SK-N-MC (cell line): ENCODE measurements at places on chromosomes 2 and 18.
A peak's percentile ranks its signal among the peaks of the same experiment; 100 is the strongest.

GRCh38 chr2:20040489-20041172, 10.8 kb downstream of the LAPTM4A start:
- no peak for DNase-seq

DNA sequence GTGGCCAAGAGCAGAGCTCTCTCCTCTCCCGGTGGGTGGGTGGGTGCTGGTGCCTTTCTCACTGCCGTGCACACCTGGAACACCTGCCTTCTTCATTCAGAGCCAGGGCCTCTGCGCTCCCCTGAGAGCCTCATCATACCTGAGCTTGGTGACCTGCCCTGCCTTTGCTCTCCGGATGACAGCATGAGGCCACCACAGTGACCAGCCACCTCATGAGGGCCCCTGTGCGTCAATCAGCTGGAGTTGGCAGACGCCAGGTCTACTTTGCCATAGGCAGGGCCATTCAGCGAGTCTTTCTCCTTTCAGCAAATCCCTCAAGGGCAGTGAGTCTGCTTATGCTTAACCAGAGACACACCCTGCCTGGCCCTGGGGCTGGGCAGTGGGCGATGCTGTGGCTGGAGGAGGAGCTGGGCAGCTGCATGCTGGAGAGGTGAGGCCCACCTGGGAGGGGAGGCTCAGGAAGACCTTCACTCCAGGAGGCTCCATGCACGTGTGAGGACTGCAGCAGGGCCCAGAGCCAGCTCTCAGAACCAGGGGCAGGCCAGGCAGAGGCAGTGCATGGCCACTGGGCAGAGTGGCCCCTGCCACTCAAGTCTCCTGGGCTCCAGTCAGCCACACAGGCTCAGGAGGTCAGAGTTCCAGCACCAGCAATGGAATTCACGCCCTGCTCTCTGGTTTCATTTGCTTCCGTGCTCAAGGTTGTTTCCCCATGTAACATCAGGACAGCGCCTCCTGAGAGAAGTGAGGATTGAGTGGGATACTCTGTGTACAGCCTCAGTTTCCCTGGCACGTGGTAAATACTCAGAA, 417.5 kb upstream of the MYT1L start:
- DNase-seq: no peak

GRCh38 chr18:5537860-5538259, 5.9 kb downstream of the EPB41L3 start:
- DNase-seq: no peak

DNA sequence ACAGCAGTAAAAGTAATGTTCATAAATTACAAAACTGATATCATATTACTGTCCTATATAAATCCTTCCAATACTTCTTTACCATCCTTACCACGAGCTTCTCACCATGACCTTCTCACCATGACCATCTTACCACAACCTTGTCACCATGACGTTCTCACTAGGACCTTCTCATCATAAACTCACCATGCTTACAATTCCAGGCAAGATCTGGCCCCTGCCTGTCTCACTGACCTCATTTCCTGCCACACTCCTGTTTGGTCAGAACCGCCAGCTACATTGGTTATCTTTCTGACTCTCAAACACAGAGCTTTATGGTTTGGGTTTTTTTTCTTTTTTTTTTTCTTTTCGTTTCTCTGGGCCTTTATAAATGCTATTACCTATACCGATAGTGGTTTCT, 827.6 kb downstream of the RNF144A start:
- no peak for DNase-seq

DNA sequence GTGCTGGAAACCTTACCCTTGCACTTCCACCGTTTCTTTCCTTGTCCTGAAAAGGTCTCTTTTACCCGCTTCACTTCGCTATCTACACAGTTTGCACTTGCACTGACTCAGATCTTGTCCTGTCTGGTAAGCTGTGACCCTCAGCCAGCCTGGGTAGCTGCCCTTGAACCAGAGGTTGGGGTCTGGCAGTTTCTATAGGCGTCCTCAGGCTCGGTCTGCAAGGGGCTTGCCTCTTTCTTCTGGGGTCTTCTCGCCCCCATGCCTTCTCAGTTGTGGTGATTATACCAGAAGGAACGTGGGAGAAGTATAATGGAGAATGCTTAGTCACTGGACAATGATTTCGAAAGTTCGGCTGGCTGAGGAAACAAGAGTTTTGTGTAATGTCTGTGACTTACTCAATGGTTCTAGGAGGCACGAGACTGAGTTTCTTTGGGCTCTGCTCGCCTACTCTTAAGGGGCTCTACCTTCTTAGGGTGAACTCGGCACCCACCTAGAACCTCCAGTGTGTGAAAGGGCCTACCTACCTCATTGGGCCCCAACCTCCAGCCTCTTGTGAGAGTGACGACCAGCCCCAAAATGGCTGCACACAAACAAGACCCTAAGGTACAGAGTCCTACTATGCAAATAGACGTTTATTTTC, 6.9 kb upstream of the STAT1 start:
- DNase-seq: no peak

DNA sequence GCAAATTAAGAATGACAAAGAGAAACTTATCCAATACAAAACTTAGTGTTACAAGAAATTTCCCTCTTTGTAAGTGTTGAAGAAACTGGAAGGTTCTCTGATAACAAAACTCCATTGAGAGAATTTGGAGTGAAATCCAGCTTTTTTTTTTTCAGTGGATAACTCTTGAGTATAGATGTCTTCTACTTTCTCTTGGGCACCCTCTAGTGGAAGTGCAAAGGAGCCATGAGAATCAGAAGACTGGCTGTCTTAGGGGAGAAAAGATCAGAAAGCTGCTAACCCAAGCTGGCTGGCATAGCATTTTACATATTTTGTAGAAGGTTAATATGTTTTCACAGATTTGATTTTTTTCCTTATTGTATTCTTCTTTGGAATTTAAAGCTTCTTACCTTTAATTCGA, 138.8 kb upstream of the SATB2 start:
- no peak for DNase-seq

DNA sequence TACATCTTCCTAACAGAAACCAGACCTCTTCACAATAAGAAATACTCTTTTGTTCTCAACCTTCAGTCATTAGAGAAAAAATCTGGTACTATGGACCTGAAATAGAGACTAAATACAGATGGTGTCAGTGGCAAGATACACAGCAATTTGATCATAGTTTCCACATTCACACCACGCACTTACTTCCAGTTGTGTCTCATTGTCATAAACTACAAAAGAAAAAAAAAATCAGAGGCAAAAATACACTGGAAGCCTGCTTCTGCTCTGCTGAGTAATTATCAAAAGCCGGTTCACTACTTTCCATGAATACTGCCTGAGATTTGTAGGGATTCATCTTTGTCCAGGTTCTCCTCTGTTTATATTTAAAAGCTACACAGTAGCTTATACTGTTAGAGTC, 182.6 kb downstream of the PID1 start:
- DNase-seq: no peak

- no peak for DNase-seq
These were observed 107.3 kb downstream of the MTCL1 start for GRCh38 chr18:8812631-8813030.

DNA sequence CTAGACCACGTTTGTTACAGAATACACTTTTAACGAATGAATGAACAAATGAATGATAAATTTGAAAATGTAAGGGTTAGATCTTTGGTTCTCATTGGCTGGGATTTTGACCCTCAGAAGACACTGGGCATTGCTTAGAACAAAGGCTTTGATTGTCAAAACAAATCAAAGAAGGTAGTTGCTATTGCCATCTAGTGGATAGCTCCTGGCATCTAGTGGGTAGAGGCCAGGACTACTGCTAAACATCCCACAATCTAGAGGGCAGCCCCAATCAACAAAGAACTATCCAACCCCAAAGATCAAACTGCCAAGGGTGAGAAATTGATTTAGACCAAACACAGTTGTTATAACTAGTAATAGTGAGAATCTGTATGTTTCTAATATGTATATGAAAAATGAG, 552.3 kb downstream of the KCNJ3 start:
- DNase-seq: peak; percentile 8

- no peak for DNase-seq
These were observed 24.9 kb downstream of the CAPN14 start for GRCh38 chr2:31192396-31192795.

DNA sequence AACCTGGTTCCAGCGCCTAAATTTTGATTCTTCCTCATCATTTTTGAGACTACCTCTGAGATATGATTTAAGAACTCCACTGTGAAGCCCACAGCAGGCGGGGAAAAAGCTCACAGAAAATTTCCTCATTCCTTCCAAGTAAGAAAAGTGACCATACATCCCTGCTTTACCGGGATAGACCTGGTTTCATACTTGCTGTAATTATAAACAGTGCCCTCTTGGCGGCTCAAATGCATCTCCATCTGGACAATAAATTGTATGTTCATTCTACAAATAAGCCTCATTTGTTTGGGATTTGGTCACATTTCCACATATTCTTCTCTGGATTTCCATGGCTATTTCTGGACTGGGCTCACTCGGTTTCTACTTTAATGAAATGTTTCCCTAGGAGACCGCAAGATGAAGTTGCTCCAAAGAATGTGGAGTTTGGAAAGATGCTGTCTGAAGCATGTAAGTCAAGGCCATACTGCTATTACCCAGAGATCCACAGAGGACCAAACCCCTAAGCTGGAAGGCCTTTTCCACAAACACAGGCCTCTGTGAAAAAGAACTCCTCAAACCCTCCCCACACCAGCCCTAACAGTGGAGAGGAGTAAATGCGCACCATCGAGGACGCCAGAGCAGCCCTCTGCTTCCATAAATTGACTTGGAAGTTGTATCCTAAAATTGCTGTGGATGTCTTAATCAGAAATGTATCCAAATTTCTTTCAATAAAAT, 13.9 kb downstream of the STAT1 start:
- DNase-seq: no peak

DNA sequence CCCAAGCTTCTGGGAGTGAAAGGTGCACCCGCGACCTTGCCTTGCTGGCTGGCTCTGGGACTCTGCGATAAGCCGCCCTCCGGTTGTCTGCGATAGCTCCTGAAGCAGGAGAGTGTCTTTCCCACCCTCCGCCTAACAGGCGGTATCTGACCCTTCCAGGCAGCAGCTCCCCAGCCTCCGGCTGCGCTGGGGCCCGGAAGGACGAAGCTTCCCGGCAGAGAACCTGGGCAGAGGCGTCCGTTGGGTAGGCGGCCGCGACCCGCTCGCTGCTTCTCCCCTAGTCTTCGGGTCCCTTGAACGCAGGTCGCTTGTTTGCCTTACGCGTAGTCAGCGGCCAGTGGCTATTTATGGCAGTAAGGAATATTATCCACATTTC, 446 bp upstream of the RHBDD1 start:
- DNase-seq: no peak

DNA sequence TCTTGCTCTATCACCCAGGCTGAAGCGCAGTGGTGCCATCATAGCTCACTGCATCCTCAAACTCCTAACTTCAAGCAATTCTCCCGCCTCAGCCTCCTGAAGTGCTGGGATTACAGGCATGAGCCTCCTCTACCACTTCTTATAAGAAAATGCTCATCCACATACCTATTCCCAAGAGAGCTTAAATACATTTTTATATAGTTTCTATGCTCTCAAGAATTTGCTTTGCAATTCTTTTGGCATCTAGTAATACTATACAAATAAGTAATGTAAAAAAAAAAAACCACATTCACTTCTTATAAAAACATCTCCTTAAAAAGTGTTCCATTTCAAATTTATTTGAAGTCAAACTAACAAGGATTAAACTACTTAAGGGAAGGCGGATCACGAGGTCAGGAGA, 197.3 kb downstream of the DNAH7 start:
- no peak for DNase-seq

GRCh38 chr2:233901367-233901766, 15.8 kb upstream of the TRPM8 start:
- no peak for DNase-seq

DNA sequence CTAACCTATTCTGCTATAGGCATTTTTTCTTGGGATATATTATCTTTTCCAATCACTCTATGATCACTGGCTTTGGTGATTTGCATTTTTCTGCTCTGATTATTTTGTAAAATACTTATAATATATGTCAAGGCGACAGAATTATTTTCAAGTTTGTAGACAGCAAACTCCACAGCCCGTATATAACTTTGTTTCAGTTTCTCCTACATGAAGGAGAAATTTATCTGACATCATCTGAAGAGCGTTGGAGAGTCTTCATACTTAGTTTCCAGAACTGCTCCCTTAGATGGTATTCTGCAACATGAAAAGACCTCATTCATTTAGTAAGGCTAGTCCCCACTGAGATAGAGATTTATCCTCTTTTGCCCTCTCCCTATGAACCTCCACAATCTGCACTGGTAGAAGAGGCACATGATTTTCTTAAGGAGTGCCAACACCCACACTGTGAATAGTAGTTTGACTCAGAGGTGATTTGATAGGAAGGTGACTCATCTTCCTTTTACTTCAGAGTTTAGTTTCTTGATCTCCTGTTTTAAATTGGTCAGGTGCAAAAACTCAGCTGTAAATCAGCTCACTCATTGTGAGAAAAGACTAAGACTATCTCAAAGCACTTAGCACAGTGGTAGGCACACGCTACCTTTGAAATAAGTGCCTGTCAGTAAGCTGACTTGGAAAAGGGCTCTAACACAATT, 1848.6 kb upstream of the CELF4 start:
- no peak for DNase-seq

GRCh38 chr2:190837952-190838361, 42.7 kb upstream of the GLS start:
- DNase-seq: no peak

DNA sequence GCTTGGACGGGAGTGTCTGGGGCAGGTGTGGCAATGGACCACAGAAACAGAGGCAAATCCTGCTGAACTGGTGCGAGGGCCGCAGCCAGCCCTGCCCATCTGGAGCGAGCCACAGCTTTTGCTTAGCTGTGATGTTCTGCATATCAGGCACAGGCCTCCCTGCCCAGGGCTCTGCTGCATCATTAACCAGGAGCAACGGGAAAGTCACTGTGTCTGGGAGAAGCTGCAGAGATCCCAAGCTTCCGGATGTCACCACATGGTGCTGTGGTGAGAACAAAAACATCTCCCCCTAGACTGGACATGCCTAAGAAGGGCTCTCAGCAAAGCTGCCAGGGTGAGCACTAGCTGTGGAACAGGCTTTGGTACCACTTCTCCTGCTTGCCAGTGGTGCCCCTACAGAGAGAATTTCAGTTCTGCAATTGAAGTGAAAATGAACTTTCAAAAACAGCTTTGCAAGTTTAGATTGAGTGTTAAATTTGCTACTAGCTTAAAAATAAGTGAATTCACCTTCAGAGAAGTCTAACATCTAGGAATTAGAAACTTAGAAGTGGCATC, 172.9 kb upstream of the MYT1L start:
- DNase-seq: no peak

- no peak for DNase-seq
These were observed 99.0 kb downstream of the FAM124B start for GRCh38 chr2:224302952-224303351.

GRCh38 chr2:215010390-215010789, 128.0 kb downstream of the ABCA12 start:
- no peak for DNase-seq

- no peak for DNase-seq
These were observed 53.9 kb downstream of the DYNC1I2 start for GRCh38 chr2:171741189-171741588.

GRCh38 chr2:43459446-43460173, 136.2 kb downstream of the THADA start:
- no peak for DNase-seq

DNA sequence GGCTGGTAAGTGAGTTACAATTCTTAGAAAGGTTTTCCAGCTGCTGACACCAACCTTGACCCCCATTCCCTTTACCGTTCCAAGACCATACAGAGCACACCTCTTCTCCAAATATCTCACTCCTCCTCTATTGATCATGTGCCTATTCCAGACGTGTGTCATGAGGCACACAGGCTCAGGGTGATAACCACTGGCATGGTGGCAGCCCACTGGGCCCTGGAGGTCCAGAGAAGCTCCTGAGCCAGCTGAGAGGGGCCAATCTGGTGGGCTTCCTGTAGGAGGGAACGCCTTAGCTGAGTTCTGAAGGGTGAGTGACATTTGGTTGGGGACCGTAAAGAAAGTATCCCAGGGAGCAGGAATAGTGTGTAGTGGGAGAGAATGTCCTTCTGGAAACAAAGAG, 28.3 kb downstream of the ZAP70 start:
- no peak for DNase-seq
